Choroid plexus epithelial cell (primary cell): ENCODE measurements at places on chromosomes 7 and 10.
A peak's percentile ranks its signal among the peaks of the same experiment; 100 is the strongest.

DNA sequence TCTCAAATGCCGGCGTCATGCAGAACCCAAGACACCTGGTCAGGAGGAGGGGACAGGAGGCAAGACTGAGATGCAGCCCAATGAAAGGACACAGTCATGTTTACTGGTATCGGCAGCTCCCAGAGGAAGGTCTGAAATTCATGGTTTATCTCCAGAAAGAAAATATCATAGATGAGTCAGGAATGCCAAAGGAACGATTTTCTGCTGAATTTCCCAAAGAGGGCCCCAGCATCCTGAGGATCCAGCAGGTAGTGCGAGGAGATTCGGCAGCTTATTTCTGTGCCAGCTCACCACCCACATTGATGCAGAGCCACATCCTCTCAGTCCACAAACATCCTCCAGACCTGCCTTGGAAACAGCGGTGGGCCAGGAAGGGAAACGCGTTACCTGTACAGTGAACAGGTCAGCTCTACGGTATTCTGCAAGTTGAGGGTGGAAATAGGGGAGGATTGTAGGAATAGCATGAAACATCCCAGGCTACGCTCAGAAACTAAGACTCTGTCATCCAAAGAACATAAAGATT, 133.1 kb upstream of the PRSS1 start:
- DNase-seq: no peak

GRCh38 chr7:51545131-51545530, 228.5 kb upstream of the COBL start:
- DNase-seq: no peak

DNA sequence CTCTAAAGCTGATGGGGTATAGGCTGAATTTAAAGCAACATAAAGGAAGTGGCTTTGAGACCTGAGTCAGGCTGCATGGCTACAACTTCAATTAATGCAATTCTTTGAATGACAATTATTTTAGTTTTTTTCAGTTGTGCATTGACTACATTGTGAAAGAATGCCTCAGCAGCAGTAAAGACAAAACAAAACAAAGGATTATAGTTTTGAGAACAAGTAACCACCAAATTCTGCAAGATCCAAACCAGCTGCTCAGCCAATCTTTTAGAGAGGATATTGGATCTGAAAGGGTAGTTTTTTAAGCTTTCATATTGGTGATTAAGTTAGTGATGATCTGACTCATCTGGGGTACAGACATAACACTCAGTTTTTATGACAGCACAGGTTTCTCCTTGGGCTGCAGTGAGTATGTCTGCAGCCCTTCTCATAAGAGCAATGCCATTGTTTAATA, 40.6 kb upstream of the ABCA13 start:
- DNase-seq: peak; percentile 19

DNA sequence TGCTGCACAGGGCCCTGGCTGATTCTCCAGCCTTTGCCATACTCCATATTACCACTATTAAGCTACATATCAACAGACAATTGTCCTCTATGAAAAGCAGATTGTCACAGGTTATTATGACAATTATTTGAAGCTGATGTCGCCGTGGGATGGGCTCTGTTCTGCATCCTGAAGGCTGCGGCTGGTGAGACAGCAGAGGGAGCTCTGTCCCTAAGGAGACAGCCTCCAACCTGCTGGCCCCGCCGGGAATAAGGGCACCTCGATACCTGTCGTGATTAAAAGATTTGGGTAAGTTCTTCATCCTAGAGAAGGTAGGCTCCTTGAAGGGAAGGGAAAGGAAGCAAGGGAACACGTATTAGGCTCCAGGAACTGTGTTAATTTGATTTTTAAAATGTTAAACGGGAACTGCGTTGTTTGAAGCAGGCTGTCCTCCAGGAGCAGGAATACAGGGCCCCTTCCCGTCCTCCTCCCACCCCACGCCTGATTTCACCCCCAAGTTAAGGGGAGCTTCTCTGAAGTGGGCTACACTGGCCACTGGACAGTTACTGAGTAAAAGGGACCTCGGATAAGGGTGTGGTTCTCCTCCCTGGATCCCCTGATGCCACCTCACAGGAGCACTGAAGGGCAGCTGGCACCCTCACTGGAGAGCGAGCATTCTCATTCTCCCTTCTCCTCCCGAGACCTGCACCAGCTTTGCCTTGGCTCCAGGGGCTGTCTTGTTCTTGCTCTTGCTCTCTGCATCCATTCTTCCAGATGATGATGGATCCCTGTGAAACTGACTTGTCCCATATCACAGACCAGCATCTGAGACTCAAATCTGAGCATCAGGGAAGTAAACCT, 11.8 kb upstream of the TIAL1 start:
- DNase-seq: peak; percentile 55

DNA sequence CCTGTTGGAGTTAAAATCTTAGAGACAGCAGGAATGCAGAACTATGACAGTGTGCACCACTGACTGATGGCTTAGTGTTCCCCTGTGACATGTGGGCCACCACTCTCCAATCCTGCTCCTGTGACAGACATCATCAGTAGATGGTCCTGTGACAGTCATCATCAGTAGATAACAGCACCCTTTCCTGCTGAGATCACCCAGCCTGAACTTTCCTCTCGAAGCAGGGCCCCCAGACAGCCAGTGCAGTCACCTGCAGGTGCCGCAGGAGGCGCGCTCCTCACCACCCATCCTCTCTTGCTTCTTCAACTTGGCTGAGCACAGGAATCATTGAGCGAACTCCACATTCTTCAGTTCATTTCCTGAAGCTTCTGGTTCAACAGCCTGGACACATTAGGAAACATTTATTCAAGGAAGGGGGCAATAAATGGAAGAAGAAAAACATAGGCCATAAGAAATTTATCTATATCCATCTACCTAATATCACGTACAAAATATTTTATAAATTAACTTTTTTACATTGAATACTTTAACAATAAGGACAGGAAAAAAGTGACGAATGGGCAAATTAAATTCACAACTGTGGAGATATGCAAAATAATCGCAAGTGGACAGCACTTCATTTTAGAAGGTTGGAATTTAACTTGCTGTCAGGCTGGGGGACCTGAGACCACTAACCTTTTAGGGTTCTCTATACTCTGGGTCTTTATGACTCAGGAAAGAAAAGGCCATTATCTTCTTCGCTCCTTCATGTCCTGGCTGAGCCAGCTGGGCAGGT, 32.0 kb upstream of the MKI67 start:
- no peak for DNase-seq

GRCh38 chr10:103049237-103049636, 131.1 kb downstream of the CNNM2 start:
- no peak for DNase-seq

GRCh38 chr10:119355930-119356329, 148.6 kb downstream of the GRK5 start:
- DNase-seq: peak; percentile 31

DNA sequence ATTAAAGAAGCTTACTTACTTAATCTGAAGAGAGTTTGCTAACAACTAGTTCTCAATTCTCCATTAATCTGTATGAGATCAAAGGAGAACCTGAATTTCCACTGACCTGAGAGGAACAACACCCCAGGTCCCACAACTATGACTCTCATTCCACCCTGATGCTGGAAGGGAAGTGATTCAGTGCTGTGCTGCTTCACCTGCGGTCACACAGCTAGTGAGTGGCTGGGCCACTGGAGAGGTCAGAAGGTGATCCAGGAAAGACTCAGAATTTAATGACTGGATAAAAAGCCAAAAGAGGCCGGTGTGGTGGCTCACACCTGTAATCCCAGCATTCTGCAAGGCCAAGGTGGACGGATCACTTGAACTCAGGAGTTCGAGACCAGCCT, 23.6 kb downstream of the SORBS1 start:
- DNase-seq: no peak

DNA sequence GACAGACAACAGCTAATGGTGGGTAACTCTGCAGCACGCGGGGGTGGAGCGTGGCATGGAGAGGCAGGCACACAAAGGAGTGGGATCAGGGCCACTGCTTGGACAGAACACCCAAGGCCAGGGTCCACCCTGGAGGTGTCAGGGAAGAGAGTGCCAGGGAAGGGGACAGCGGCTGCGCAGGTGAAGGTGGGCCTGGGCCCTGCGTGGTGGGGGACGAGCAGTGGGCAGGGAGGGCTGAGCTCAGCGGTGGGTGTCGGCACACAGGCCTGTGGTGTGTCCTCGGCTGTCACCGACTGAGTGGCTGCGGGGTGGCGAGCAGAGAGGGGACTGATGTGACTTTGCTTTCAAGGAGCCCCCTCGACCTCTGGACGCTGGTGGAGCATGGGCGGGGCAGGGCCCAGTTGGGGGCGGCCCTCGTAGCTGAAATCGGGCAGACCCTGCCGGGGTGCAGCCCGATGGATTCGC, 8.4 kb upstream of the SCART1 start:
- DNase-seq: no peak

DNA sequence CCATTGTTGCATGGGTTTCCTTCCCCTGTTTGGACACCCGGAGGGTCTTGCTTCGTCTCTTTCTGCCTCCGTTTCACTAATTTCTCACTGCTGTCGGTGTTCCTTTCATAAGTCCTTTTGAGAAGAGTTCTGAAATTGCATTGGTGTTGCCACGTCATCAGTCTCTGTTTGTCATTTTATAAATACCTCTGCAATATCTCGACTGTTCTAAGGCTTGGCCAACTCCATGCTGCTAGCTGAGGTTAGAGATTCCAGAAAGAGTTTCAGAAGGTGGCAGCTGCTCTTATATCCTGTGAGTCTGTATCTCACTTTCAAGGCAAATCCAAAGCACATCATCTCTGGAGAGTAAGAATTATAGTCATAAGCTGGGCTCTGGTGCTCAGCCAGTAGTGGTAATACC, 148.0 kb upstream of the INSYN2A start:
- DNase-seq: no peak

GRCh38 chr7:149104749-149105148, 14.2 kb upstream of the ZNF786 start:
- DNase-seq: no peak

DNA sequence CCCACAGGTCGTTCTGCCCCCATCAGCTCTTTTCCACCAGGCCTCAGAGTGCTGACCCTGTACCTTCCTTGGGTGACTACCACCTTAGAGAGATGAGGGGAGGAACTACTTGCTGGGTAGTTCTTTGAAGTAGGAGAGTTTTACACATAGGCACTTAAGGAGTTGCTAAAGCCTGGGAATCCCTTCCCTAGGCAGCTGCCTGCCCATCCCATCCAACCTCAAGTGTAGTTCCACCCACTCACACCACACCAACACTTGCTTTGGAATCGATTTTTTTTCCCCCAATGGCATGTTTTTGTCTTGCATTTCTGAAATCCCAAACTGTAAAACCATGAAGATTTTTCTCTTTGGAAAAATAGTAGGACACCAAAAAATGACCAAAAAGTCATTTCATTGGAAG, 47.7 kb downstream of the FBXW4 start:
- no peak for DNase-seq

DNA sequence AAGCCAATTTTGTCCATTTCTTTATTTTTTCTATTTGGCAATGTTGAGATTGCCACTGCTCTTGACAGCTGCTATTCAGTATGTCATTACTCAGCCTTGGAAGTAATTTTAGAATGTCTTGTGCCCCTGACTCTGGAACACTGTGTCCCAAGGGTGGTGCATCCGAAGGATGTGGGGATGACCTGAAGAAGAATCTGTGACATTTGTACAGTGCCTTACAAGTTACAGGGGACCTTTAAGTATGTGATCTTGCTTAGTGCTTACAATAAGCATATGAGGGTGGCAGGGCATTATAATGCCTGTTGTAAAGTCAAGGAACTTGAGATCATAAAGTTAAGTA, 239.5 kb downstream of the REEP3 start:
- DNase-seq: no peak

GRCh38 chr7:29864656-29865055, 58.3 kb downstream of the WIPF3 start:
- no peak for DNase-seq

DNA sequence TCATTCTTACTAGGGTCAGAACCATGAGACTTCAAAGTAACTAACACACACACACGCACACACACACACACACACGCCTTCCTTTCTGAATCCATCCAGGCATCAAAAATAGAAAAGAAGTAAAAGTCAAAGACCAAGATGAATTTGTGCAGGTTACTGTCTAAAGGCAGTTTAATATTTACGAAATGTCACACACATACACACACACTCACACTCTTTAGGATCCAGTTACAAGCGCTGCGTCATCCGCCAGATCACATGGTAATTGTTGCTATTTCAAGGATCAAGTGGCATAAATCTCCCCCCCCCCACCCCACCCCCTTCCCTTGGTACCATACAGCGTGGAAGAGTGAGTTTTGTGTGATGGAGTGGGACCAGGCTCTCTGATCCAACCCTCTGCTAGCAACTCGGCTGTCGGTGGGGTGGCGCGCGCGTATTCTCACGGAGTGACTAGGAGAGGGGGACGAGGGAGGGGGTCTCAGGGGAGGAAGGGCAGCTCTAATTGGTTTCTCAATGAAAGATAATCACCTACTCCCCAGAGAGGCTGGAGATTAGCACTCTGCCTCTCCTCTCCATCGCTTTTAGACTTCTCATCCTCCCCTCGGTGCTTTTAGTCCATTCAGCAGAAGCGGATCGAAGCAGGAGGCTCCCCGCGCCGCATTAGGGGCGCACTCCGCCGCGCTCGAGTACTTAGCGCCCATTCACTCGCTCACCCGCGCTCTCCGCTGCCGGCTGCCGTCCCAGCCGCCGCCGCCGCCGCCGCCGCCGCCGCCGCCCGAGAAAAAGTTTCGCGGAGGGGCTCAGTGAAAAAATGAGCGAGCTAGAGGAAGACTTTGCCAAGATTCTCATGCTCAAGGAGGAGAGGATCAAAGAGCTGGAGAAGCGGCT, 83.5 kb upstream of the PRKG1 start:
- DNase-seq: peak; percentile 94

- DNase-seq: peak; percentile 28
Measured at GRCh38 chr10:30059209-30060107, at the start of gene JCAD. TSS of gene JCAD (minus strand) at chr10:30059586. CDS start at chr10:30047812, 11,774 bp downstream.

DNA sequence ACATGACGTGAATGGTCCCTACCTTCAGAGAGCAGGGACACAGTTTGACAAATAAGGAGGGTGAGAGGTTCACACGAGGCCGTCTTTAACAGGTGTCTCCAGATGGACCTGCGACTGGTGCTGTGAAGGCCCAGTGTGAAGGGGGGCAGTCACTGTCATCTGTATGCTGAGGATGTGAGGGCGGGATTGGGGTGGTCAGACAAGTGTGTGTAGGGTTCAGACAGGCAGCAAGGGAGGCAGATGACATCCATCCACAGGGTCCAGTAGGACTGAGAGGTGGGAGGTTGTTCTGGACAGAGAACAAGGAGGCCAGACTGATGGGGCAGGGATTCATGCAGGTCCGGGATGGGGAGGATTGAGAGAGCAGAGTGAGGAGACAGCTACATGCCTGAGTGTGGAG, 232.6 kb upstream of the GPR26 start:
- DNase-seq: no peak

DNA sequence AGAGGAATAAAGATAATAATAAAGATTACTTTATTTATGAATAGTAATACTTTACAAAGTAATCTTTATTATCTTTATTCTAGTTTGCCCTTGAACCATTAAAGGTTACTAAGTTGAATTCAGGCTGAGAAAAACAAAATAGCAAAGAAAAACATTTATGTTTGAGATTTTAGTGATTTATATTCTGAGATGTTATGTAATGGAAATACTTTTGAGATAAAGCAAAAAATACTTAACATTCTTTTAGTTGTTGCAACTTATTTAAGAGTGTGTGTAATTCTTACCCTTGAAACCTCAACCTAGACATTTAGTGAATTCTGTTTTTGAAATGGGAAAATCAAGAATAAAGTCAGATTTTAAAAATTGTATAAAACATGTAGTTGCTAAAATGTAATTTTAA, 40.0 kb downstream of the MINPP1 start:
- peak; percentile 51 for DNase-seq
